Glutamatergic neuron (in vitro differentiated cells): ENCODE measurements at places on chromosomes 7 and 10. TPM values are rescaled to one million over a fixed set of nuclear protein-coding genes. Genes with fewer than 3 reads are reported as not detected.

UBE2H gene
- total RNA-seq = 100 TPM

EFCAB10 gene
- not detected for total RNA-seq

- no peak for DNase-seq
Observed at GRCh38 chr7:28136420-28136819, 44.2 kb downstream of the JAZF1 start.

- DNase-seq = no peak
Observed at GRCh38 chr10:94992811-94993210, 54.4 kb downstream of the CYP2C9 start.

- no peak for DNase-seq
Observed at GRCh38 chr10:71727105-71727737, 7.6 kb upstream of the C10orf105 start.

TRIM73 gene
- total RNA-seq = 11.2 TPM

FAM20C gene
- total RNA-seq = 199 TPM

- DNase-seq = no peak
Observed at GRCh38 chr10:53209944-53210611, 437.5 kb upstream of the MBL2 start.

DNA sequence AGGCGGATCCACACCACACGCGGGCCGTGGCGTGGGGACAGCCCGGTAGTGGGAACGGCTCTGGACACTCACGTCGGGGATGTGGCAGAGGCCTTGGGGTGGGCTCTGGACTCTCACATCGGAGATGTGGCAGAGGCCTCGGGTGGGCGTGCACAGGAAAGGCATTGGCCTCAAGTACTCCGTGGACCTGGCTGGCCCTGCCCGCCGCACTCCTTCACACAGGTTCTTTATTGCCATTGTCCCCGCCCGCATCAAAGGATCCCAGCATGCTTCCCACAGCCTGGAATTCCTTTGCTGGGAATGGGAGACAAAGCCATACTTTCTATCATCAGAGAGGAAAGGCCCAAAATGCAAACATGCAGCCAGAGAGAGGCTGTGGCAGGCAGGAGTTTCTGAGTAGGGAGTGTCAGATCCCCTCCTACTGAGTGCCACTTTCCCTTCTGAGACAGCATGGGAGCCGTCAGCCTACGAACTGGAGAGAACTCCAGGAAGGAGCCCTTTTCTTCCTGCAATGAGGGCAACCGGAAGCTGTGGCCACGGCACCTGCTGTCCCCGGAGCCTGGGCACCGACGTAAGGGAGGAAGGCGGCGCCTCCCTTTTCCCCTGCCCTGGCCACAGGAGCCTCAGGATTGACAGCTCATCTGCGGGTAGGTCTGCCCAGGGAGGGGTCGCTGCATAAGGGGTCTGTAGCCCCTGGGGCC, 51.5 kb downstream of the RBM17 start:
- DNase-seq = no peak
